ENCODE measurements at places on chromosomes 6 and 20. TPM values are rescaled to one million over a fixed set of nuclear protein-coding genes. Genes with fewer than 3 reads are reported as not detected.

DNA sequence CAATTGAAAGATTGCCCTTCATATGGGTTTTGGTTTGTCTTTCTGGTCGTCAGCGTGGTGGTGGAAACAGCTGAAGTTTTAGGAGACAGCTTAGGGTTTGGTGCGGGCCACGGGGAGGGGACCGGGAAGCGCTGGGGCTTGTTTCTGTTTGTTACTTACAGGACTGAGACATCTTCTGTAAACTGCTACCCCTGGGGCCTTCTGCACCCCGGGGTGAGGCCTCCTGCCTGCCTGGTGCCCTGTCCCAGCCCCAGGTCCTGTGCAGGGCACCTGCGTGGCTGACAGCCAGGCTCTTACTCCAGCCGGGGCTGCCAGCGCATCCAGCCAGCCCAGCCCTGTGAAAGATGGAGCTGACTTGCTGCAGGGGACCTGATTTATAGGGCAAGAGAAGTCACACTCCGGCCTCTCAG lies 22.8 kb downstream of the NPEPL1 start:
- no peak for DNase-seq

The FAM217A gene
- total RNA-seq = not detected

GRCh38 chr20:44123251-44123650 lies 63.7 kb downstream of the JPH2 start:
- no peak for DNase-seq

GRCh38 chr20:47183367-47183766 lies 173.1 kb downstream of the ZMYND8 start:
- no peak for DNase-seq

The SCP2D1 gene
- total RNA-seq = 0.36 TPM

DNA sequence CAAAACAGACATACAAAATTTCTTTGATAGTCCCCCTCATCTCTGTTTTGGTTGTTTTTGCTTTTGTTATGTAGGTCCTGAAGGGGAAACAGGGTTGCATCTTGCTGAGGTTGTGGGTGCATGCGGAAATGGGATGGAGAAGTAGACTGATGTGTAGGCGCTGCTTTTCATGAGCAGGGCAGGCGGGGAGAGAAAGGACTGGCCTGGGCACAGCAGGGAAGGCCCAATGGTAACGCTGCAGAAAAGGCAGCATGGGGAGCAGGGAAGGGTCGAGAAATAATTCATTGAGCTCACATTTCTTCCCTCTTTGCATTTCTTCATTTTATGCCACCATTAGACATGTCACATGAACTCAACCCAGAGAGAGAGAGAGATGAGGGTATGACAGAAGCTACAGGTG lies 74.3 kb upstream of the CCN2 start:
- DNase-seq = no peak

DNA sequence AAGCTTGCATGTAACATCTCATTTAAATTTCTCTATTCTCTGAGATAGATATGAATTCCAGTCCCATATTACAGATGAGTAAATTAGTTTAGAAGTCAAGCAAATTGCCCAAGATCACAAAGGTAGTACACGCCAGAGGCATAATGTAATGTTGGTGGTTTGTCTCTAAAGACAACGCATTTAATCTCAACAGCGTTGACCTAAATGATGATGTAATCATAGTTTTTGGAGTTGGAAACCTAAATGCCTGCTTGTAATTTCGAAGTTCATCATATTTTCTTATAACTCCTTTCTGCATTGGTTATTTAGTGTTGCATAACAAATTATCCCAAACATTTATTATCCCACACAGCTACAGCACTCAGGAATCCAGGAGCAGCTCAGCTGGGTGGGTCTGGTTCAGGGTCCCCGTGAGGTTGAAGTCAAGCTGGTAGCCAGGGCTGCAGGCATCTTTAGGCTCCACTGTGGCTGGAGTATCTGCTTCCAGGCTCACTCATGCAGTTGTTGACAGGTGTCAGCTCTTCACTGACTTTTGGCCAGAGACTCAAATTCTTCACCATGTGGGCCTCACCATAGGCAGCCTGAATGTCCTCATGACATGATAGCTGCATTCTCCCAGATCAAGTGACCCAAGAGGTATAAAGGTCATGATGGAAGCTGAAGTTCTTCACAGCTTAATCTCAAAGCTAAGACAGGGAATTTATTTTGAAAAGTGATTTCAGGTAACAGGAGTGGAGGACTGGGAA lies 122.0 kb upstream of the SPTLC3 start:
- no peak for DNase-seq

The SLC26A8 gene
- 0.25 TPM for total RNA-seq

The WFDC12 gene
- not detected for total RNA-seq

DNA sequence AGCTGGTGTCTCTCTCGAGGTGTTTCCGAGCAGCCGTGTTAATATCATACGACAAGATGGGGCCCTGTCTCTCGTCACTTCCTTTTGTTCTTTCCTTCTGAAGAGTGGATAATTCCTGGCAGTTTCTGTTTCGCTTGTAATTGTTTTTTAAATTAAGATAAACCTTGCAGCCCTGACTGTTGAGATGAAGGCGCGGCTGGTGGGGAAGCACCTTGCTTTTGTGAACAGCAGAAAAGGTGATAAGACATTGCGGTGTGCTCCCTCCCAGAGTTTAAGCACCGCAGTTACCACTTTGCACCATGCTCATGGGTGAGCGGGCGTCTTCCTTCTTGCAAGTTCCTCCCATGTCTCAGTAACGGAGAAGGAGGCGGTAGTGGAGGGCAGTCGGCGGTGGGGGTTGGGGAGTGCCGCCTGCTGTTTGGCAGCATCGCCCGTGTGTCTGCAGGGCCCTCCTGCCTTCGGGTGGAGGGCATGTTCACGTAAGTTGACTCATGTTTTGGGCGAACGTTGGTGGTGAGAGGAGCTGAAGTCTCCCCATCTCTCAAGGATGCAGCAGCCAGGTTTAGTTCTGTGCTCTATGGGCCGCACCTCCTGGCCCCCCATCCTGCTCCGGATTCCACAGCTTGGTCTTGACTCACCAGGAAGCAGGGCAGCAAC lies 345.9 kb downstream of the TAF4 start:
- DNase-seq = no peak

- no peak for DNase-seq
Measured at GRCh38 chr6:85490516-85491248, 40.8 kb downstream of the NT5E start.

- DNase-seq = no peak
Measured at GRCh38 chr6:112342511-112342910, 4.6 kb upstream of the RFPL4B start.

The COL21A1 gene
- not detected for total RNA-seq

- DNase-seq = no peak
Measured at GRCh38 chr6:79416931-79417330, 120.3 kb downstream of the LCA5 start.

The GJE1 gene
- total RNA-seq = not detected

The DNAH8 gene
- not detected for total RNA-seq

GRCh38 chr6:31308845-31309175 lies 36.9 kb upstream of the HLA-C start:
- DNase-seq = no peak

DNA sequence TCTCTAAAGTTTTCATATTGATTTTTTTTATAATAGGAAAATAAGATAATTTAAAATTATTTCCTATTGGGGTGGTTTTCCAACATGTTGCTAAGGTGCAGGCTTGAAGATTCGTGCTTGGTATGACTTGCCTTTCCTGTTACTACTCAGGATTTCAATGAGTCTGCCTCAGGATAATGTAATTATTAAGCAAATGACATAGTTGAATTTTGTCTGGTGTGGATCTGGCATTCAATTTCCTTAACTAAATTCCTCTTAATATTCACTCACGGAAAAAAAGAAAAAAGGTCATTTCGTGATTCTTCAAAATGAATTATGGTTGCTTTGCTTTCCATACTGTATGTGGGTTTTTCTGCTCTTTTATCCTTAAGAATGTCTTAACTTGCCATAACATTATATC lies 9.3 kb upstream of the FILIP1 start:
- no peak for DNase-seq

DNA sequence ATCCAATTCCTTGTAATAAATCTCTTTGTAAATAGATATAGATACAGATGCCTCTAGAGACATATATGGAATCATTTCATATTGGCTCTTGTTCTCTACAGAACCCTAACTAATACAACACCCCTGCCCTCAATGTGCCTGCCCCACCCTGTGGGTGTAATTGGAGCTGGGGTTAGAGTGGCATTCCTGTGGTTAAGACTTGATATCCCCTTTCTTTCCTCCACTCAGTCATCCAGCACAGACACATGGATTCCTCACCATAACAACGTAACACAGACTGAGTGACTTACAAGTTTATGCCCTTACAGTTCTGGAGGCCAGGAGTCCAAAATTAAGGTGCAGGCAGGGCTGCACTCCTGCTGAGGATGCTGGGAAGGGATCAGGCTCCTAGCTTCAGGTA lies 42.8 kb downstream of the C6orf118 start:
- no peak for DNase-seq

DNA sequence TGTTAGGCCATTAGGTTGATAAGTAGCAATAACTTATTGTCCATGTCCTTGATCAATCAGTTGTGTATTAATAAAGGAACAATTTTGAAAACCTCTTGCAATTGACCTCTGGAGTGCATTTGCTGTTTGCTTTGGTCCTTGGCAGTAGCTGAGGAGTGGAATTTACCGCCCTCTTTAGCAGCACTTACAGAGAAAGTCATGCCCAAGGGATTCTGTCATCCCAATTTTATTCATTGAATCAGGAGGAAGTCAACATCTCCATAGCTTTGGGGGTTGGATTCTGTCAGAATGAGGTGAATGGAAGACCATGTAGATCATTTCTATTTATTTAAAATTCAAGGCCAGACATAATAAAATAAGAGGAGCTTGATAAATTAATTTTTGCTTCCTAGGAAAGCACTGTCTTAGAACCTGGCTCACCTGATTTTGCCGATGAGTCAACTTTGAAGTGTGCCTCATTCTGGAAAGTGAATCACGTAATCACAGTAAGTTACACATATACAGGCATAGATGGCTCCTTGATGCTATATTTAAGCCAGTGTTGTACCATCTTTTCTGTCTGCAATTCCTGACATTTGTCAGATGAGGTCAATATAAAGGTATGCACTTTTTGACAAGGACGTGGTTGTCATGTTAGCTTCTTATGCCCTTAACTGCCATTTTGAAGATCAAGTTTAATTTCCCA lies 128.7 kb upstream of the MLIP start:
- no peak for DNase-seq

- no peak for DNase-seq
Measured at GRCh38 chr6:40054602-40055001, 120.3 kb upstream of the MOCS1 start.

GRCh38 chr20:51797357-51798025 lies 4.8 kb downstream of the SALL4 start:
- no peak for DNase-seq

- DNase-seq = no peak
Measured at GRCh38 chr6:1130709-1131108, 181.2 kb upstream of the FOXQ1 start.

The C6orf58 gene
- not detected for total RNA-seq

The HLA-DRB1 gene
- total RNA-seq = 9.5 TPM

DNA sequence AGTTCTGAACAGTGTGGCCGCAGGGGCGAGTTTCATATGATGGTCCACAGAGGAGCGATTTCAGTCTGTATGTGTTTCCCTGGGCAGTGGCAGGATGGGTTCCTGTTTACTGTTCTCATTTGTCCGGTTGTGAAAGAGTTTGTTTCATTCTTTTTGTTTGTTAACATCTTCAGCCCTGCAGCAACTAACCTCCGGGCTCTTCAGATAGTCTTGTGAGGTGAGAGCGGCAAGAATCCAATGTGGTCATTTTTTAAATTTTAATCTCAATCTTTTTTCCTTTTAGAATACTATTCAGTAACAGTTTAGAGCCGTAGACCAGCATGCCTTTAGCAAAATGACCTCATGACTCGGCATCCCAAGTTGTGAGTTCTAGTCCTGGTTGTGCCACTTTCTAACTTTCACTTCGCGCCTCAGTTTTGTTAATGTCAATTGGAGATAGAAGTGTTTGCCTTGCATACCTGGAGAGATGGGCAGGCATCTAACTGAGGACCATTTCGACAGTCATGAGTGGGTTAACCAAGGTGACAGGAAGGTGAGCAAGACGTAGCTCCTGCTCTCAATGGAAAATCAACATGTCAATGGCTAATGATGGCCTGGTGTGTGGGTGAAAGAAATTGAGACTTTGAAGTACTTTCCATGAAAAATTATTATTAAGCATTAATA lies 38.5 kb upstream of the PXDC1 start:
- no peak for DNase-seq

DNA sequence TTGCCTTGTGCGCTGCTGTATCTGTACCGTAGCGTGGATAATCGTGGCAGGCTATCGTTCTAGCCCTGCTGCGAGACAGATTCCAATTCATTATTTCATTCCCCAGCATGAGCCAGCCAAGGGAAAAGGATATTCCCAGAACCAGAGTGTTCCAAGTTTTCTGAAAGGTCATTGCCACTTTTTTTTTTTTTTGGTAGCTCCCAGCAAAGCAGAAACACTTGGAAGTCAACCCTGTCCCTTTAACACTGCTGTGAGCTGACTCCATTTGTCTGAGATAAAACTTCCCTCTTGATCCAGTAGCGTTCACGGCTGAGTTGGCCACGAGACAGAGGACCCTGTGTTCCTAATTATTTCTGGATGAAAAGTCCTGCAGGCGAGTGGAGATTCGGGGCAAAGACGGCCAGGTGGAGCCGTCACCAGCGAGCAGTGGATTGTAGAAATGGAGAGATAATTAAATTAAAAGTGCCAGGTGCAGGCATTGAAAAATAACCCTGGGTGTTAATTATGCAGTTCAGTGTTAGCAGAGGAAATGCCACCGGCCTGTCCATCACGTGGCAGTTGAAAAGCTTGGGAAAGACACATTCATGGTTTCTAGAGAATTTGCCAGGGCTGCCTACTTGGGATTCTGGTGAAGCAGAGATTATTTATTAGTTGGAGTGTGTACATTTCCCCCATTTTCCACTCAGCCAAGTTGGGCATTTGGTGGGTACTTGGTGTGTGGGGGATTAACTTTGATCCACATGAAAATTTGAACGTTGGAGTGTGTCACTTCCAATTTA lies 164.2 kb downstream of the SLC24A3 start:
- DNase-seq = no peak

DNA sequence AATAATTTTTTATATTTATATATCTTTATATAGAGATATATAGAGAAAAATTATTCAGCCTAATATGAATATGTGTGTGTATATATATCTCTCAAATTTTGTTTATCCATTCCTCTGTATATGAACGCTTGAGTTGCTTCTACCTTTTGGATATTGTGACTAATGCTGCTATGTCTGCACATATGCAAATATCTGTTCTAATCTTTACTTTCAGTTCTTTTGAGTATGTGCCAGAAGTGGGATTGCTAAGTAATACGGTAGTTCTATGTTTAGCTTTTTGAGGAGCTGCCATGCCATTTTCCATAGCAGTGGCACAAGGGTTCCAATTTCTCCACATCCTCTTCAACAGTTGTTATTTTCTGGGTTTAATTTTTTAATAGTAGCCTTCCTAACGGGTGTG lies 72.8 kb upstream of the CEP85L start:
- no peak for DNase-seq

The PRSS16 gene
- 1.3 TPM for total RNA-seq

DNA sequence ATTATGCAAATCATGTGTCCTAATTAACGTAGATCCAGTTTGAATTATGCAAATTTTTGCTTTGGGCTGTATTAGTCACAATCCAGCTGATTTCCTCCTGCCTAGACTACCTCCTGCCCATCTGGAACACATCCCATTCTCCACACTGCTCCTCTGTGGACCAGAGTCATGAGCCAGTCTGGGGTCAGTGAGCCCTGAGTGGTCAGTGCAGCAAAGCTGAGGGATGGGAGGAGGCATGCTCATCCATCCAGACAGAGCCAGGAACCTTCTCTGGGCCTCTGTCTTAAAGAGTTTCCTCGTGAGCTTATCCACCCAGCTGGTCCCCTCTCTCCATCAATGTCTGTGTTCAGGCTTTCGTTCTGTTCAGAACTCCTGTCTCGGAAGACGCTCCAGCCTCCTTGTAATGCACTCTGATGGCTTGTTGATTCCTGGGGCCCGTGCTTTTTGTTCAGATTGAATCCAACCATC lies 747.8 kb downstream of the PTPRT start:
- no peak for DNase-seq

The JARID2 gene
- total RNA-seq = 36.3 TPM
